ENCODE measurements at places on chromosomes 2 and 18.

DNA sequence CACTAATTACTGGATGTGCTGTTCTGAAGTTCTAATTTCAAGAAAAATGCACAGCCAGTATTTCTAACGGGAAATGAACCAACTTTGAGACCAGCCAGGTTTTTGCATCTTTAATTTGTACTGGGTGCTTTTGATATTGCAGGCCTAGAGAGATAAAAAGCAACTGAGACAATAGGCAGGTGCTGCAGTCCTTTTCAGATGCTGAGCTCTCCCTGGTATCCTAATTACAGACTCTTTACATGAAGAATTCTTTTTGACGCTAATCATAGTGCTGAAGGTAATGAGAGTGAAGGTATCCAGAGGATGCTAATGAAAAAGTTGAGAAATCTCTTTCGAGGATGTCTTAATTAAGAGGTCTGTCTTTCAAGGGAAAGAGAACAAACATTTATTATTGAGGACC, 85.1 kb downstream of the SERPINB8 start:
- DNase-seq, result no peak

DNA sequence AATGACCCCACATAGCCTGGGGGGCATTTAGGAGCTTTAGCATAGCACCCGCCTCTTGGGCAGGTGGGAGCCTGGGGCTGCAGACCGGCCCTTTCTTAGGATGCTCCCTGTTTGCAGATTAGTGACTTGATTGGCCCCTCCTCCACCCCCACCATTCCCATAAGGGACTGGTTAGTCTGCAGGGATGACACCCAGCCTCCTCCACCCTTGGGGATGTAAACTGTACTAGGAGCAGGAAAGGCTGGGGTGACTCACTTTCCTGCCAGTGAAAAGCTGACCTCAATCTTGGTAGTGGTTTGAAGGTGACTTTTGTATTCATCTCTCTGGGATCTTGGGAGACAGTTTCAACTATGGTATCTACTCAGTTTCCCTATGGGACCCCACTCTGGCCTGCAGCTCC, 24.2 kb downstream of the CTIF start:
- no peak for DNase-seq

DNA sequence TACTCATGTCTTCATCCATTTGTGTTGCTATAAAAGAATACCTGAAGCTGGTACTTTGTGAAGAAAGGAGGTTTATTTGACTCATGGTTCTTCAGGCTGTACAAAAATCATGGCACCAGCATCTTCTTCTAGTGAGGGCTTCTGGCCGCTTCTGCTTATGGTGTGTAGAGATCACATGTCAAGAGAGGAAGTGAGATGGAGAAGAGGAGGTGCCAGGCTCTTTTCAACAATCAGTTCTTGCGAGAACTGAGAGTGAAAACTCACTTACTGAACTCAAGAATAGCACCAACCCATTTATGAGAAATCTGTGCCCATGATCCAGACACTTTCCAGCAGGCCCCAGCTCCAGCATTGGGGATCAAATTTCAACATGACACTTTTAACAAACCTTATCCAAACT, 30.0 kb upstream of the BARD1 start:
- no peak for DNase-seq

DNA sequence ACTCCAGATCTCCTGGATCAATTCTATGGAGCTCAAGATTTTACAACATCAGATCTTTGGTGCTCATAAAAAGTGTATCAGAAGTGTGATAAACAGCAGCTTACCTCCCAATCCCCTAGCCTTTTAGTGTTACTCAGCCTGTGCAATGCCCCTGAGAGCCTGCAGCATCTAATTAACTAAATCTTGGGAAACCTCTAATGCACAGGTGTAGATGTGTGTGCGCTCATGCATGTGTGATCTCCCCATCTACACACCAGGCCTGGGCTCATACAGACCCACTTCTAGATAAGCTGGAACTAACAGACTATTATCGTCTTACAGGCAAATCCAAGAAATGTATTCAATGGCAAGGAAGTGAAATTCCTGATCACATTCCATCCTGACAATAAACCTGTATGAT, 7.5 kb downstream of the SUCLG1 start:
- DNase-seq, result no peak

GRCh38 chr2:120988700-120989511, 253.2 kb downstream of the GLI2 start:
- no peak for DNase-seq

- no peak for DNase-seq
Observed at GRCh38 chr18:77403969-77404535, 154.4 kb downstream of the GALR1 start.

DNA sequence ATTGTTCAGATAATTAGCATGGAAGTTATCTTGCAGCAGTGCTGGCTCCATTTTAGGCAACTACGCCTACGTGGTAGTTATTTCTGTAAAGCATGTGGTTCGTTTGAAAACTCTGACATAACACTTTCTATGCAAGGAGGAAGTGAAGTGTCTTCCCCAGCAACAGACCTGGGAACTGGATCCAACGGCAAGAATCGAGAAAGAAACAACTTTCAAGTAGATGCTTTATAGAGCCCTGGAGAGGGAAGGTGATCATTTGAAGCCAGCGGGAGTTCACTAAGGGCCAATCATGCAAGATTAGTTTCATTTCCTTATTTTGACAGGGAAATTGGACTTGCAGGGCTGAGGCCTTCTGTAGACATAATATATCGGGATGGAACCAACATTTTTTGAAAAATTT, 218.3 kb downstream of the ACKR3 start:
- DNase-seq, result no peak

- DNase-seq, result no peak
Observed at GRCh38 chr2:88236666-88237065, 66.5 kb downstream of the THNSL2 start.

DNA sequence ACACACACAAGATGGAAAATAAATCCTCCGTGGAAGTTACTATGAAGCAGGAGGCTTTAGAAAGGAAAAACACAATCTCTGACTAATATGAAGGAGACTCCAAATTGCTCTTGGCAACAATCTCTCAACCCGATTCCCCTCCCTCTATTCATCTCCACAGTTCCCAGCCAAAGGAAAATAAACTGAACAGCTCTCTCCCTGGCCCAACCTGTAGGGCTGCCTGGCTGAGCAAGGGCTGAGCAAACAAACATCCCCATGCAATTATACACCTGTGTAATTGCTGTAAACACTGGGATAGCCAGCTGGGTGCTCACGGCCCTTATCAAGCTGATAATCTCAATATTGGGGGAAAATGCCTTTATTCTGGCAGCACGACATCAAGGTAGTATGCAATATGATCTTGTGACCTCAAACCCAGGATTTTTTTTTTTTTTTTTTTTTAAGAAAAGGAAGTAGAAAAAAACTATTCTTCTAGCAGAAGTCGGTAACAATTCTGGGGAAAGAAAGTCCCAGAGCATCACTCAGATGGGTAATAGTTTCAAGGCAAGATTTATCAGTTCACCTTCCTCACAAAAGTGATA, 203.3 kb upstream of the SMAD2 start:
- DNase-seq, result peak; percentile 98

- no peak for DNase-seq
Observed at GRCh38 chr2:31331156-31331555, 83.4 kb downstream of the XDH start.

GRCh38 chr2:122636097-122636496, 880.6 kb downstream of the TSN start:
- DNase-seq, result no peak

DNA sequence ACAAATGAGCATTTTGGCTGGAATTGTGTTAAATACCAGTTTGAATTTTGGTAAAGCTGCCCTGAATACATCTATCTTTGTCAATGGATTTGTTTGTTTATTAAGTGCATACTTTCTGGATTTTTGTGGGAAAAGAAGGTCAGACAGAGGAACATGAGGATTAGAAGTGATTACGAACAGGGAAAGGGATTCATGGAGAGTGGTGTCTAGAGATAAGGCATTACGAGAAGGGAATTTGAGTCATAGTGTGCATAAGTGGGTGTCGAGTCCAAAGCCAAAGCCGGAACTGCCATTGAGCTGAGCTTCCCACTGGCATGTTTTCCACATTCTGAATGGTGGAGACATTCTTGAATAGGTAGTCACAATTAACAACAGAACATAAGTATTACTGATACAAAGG, 68.9 kb upstream of the EFEMP1 start:
- no peak for DNase-seq

DNA sequence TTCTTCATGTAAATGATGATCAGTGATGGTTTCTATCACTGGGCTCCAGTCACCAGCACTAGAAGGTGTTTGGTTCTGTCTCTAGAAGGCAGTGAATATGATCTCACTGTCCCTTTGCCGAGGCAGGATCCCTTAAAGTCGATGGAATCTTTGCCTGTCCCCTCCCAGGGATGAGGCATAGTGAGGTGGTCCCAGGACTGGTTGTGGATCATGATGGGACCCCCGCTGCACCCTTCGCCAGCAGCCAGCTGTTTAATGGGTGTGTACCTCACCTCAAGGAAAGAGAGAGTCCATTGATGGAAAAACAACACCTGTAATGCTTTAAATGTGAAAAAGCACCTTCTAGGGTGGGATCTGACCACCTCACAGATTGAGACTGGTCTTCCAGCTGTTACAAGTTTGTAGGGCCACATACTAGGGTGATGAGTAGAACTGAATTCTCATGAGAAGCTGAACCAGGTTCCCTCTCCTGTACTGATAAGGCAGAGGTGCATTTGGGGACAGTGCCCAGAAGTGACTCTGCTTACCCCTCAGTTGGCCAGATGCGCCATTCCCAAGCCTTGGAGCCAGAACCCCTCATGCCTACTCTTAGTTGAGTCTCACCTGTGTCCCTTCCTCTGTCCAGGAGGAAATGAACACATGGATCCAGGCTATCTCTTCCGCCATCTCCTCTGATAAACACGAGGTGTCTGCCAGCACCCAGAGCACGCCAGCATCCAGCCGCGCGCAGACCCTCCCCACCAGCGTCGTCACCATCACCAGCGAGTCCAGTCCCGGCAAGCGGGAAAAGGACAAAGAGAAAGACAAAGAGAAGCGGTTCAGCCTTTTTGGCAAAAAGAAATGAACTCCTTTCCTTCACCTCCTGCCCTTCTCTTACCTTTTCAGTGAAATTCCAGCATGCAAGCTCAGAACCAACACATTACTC, 55.5 kb upstream of the EML6 start:
- no peak for DNase-seq

DNA sequence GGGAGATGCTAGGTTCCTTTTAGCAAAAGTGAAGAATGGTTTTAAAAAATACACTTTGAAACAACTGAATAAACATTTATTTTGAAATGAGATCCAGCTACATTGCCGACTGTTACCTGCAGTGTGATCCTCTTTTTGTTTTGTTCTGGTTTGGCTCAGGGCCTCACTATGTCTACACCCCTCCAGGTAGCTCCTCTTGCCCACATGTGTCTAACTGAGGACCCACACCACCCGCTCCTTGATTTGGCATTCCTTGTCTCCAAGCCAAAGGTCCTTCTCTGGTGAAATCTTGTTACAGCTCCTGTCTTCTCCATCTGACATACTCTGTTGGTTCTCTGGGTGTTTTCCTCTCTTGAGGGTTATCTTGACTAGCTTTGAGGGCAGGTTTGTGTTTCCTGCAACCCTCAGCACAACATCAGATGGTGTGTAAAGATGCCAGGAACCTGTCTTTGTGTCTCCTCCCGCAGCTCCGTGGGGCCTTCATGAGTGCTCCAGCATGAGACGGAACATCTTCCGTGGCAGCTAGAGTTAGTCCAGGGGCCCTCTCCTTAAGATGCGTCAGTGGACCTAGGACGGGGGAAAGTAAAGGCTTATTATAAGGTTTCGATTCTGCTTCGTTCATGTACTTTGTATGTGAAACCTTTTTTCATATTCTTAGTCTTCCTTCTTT, 32.1 kb downstream of the MAP4K4 start:
- DNase-seq, result no peak

DNA sequence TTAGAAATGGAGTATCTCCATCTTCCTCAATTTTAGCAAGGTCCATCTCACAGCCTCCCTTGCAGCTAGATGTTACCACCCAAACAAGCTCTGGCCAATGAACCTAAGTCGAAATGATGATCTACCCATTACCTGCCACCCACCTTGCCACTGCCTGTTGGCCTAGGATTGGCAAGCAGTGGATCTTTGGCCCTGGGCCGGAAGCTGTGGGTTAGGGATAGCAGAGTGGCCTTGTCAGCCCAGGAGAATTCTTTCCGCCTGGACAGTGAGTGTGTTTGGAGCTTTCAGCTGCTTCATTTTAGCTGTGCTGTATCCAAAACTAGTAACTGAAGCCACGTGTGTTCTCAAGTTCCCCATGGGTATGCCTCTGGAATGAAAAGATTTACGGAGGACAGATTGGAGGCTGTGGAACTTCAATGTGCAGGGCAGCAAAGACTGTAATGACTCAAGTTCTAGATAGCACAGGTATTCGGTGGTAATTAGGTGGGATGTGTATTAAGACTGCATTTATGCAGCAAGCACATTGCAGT, 7.7 kb upstream of the PARD6G start:
- no peak for DNase-seq
